ACHN (cell line): ENCODE measurements at places on chromosomes 16 and 17.

GRCh38 chr16:85905110-85906095 lies 6.4 kb downstream of the IRF8 start:
- DNase-seq = no peak

DNA sequence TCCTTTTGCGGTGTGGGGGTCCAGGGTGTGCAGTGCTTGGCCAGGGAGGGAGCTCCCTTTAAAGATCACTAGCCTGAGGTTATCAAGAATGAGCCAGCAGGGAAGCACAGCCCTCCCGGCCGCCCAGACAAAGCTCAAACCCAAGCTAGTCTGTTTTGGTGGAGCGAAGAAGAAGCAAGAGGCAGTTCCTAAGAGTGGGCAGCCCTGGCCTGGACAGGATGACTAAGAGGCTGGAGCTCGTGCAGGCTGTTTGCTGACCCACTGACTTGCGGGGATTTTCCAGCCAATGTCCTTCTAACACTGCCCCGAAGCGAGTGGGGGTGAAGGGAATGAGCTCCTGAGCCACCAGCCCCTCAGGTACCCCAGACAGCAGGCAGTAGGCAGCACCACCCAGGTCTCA lies 134.4 kb downstream of the COPRS start:
- DNase-seq = no peak

DNA sequence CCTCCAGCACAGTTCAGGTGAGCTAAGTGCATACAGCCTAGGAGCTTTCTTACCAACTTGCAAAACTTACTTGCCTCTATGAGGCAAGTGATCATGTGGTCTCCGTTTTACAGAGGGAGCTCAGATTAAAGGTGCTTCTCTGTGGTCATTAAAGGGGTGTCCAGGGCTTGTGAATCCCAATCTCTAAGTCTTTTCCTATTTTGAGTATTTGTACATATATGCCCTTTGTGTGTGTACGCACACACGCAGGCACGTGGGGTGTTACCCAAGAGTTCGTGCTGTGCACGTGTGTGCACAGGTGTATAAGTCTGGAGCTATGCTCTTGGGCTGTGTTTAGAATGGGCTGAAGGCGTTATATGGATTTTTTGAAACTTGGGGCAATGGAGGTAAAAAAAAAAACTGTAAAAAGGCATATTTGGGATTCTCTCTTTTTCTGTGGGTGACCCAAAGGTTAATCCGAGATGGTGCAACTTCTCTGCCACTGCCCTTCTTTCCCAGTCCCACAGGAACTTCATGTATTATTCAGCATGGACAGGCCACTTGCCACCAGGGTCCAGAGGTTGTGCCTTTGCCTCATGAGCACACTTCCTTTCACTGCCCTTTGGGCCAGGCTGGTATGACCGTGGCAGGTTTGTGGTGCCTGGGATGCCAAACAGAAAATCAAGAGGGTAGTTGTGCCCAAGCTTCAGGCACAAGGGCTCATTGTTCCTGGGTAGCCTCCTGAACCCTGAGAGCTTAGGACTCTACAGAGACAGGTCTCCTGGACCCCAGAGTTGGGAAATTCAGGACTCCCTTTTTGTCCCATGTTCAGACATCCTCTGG lies 1.5 kb downstream of the ABCC3 start:
- DNase-seq = no peak

DNA sequence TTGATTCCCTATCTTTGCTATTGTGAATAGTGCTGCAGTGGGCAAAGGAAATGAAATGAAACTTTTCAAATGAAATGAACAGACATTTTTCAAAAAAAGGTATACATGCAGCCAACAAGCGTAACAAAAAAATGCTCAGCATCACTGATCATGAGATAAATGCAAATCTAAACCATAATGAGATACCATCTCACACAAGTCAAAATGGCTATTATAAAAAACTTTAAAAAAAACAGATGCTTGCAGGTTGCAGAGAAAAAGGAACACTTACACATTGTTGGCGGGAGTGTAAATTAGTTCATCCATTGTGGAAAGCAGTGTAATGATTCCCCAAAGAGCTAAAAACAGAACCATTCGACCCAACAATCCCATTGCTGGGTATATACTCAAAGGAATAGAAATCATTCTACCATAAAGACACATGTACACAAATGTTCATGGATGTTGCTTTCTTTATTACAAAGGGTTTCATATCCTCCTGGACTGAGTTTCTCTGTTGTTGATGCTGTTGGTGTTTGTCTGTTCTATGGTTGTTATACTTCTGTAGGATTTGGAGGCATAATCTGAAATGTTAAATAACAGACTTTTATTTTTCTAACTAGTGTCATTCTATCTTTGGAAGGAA lies 99.3 kb upstream of the SOX9 start:
- DNase-seq = no peak

GRCh38 chr17:55037828-55038227 lies 69.3 kb downstream of the STXBP4 start:
- no peak for DNase-seq
